ENCODE measurements at places on chromosomes 11 and 22. TPM values are rescaled to one million over a fixed set of nuclear protein-coding genes. Genes with fewer than 3 reads are reported as not detected.
A peak's percentile ranks its signal among the peaks of the same experiment; 100 is the strongest.

- no peaks in the 10 kb centered on the region for H3K36me3 ChIP-seq
- no peak overlapping the region for H3K27ac ChIP-seq
- no peak for DNase-seq
- H3K4me1 ChIP-seq: peaks cover 13% of the 10 kb centered on the region
- H3K27me3 ChIP-seq: peaks cover 9% of the 10 kb centered on the region
- H3K4me3 ChIP-seq: peak overlapping the region; percentile 31
These were observed 21.3 kb downstream of the IFITM10 start for GRCh38 chr11:1728931-1729691.

GRCh38 chr11:79547256-79547655 lies 106.4 kb upstream of the TENM4 start:
- H3K4me1 ChIP-seq: no peaks in the 10 kb centered on the region
- no peak overlapping the region for H3K27ac ChIP-seq
- no peak for DNase-seq
- no peaks in the 10 kb centered on the region for H3K27me3 ChIP-seq
- no peak overlapping the region for H3K4me3 ChIP-seq

- H3K4me1 ChIP-seq: peaks cover 19% of the 10 kb centered on the region
- no peaks in the 10 kb centered on the region for H3K36me3 ChIP-seq
- peak overlapping the region; percentile 99 for H3K27ac ChIP-seq
- H3K4me3 ChIP-seq: peak overlapping the region; percentile 87
- DNase-seq: peak; percentile 45
These were observed 743 bp downstream of the USP47 start for GRCh38 chr11:11842421-11843008.

- DNase-seq: no peak
- H3K27me3 ChIP-seq: peaks cover 49% of the 10 kb centered on the region
- H3K4me1 ChIP-seq: no peaks in the 10 kb centered on the region
- no peak overlapping the region for H3K4me3 ChIP-seq
- H3K36me3 ChIP-seq: no peaks in the 10 kb centered on the region
These were observed 104.1 kb upstream of the E2F8 start for GRCh38 chr11:19344661-19345518.

GRCh38 chr11:1926156-1927025 lies 6.9 kb downstream of the TNNT3 start:
- H3K4me3 ChIP-seq: no peak overlapping the region
- H3K27ac ChIP-seq: no peak overlapping the region
- H3K36me3 ChIP-seq: no peaks in the 10 kb centered on the region
- peaks cover 10% of the 10 kb centered on the region for H3K4me1 ChIP-seq

GRCh38 chr11:65530157-65530496 lies 5.2 kb downstream of the SCYL1 start:
- H3K36me3 ChIP-seq: peaks cover 56% of the 10 kb centered on the region
- H3K4me3 ChIP-seq: no peak overlapping the region
- H3K27me3 ChIP-seq: no peaks in the 10 kb centered on the region
- no peak for DNase-seq
- H3K27ac ChIP-seq: no peak overlapping the region

DNA sequence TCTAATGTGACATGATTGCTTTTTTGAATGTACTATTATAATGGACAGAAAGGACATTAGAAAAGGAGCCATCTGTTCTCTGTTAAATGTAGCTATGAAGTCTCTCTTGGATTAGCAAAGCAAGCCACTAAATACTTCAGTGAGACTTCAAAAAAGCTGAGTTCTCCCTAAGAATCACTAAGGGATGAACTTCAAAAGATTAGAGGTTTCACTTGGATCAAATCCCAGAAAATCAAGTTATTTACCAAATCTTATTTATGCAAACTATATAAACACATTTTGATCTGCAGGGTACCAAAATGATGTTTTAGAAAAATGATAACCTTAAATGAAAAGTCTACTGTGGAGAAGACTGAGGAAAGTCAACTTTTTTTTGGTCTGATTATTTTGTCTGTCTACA lies 82.1 kb upstream of the MTMR2 start:
- no peaks in the 10 kb centered on the region for H3K27me3 ChIP-seq
- no peaks in the 10 kb centered on the region for H3K36me3 ChIP-seq

DNA sequence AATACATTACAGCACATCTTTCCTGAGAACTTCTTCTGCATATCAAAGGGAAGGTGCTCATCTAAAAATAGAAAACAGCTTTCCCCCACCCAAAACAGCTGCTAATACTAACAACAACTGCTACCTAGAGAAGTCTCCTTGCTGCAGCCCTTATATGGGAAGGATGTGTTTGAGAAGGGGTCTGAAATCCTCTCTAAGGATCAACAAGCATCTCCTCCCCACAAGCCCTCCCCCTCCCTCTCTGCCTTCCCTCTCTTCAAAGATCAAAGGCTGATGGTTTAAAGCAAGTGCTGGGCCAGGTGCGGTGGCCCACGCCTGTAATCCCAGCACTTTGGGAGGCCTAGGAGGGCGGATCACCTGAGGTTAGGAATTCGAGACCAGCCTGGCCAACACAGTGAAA lies 33.5 kb downstream of the SCUBE2 start:
- DNase-seq: no peak
- no peaks in the 10 kb centered on the region for H3K4me1 ChIP-seq
- H3K36me3 ChIP-seq: no peaks in the 10 kb centered on the region
- H3K27ac ChIP-seq: no peak overlapping the region
- no peak overlapping the region for H3K4me3 ChIP-seq
- H3K27me3 ChIP-seq: no peaks in the 10 kb centered on the region

DNA sequence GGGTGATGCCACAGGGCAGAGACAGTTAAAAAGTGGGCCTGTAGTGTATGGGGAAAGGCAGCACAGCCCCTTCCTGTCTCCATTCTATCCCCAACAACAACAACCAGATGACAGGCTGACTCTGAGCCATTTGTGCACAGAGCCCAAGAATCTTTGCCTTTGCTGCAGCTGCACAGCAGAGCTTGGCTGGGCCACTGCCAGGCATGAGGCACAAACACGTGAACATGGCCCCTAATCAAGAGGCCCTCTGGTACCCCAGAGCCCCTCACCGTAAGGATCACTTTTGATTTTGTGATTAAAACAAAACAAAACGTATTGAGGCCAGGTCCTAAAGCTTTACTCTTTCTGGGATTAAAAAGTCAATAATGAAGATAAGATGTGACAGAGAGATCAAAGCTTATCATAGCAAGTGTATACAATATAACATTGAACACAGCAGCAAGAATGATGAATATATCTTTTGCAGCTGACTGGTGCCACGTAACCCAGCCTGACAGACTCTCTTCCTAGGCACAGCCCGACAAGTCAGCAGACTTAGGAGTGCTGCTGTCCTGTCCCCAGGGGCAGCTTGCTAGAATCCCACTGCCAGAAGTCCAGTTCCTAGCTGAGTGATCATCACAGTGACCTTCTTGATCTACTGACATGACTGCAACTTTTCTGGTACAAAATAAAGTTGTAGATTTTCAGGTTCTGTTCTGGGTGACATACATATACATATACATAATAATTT lies 117.8 kb downstream of the SERGEF start:
- no peaks in the 10 kb centered on the region for H3K4me1 ChIP-seq
- H3K27ac ChIP-seq: no peak overlapping the region
- no peak for DNase-seq
- H3K36me3 ChIP-seq: peaks cover 15% of the 10 kb centered on the region
- H3K27me3 ChIP-seq: no peaks in the 10 kb centered on the region

DNA sequence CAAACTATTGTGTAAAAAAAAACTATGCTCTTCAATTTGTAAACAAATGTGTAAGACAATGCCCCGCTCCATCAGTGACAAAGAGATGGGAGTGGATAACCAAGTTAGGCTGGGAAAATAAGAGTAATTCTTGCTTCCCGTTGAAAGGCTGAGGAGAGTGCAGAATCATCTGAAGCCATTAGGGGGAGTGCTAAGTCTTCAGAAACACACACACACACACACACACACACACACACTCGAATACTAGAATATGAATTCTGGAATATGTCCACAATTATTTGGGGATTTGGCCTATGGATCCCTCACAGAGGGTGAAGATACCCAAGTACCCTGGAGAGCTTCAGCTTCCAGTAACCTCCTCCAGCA lies 27.8 kb upstream of the ROBO3 start:
- H3K27ac ChIP-seq: no peak overlapping the region
- H3K27me3 ChIP-seq: peaks cover 56% of the 10 kb centered on the region
- DNase-seq: no peak
- no peak overlapping the region for H3K4me3 ChIP-seq
- H3K36me3 ChIP-seq: no peaks in the 10 kb centered on the region
- peaks cover 19% of the 10 kb centered on the region for H3K4me1 ChIP-seq

GRCh38 chr11:69199583-69200315 lies 44.0 kb downstream of the SMIM38 start:
- H3K27ac ChIP-seq: no peak overlapping the region
- DNase-seq: no peak
- H3K4me1 ChIP-seq: no peaks in the 10 kb centered on the region
- no peaks in the 10 kb centered on the region for H3K36me3 ChIP-seq

DNA sequence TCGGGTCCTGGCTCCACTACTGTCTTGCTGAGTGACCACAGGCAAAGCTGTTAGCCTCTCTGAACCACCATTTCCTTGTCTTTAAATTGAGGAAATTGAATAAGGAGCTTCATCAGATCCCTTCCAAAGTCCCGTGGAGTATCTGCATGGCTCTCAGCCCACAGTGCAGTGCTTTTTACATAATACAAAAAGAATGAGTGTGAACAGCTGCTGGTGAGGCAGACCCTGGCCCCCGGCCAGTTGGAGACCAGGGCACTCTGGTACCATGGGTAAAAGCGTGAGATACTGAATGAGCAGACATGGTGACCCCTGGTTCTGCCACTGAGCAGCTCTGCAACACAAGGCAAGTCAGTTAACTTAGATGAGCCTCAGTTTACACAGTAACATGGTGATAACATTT lies 86.8 kb downstream of the GALNT18 start:
- H3K36me3 ChIP-seq: no peaks in the 10 kb centered on the region
- H3K27ac ChIP-seq: no peak overlapping the region
- no peak overlapping the region for H3K4me3 ChIP-seq
- no peaks in the 10 kb centered on the region for H3K4me1 ChIP-seq
- DNase-seq: no peak
- H3K27me3 ChIP-seq: no peaks in the 10 kb centered on the region

GRCh38 chr11:10611979-10612862 lies 43.8 kb upstream of the LYVE1 start:
- H3K27ac ChIP-seq: no peak overlapping the region
- no peaks in the 10 kb centered on the region for H3K36me3 ChIP-seq
- DNase-seq: no peak
- H3K27me3 ChIP-seq: peaks cover 21% of the 10 kb centered on the region

DNA sequence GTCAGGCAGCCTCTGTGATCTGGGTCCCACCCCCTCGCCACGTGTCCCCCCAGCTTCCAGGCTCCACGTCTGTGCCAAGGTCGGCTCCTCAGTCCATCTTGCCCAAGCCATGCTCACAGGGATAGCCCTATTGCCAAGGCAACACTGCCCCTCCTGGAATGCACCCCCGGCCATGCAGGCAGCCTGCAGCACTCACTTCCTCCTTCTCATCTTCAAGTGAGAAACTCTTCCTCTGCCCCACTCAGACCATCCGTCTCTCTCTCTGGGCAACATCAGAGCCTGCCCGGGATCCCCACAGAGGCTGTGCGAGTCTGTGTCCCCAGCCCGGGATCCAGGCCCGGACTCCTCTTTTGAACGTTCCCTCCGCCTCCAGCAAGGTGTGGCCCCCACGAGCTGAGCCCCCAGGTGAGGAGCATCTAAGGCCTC lies 852.3 kb downstream of the BRD1 start:
- DNase-seq: no peak
- peaks cover 4% of the 10 kb centered on the region for H3K27me3 ChIP-seq
- no peak overlapping the region for H3K27ac ChIP-seq
- H3K4me3 ChIP-seq: no peak overlapping the region
- no peaks in the 10 kb centered on the region for H3K36me3 ChIP-seq

DNA sequence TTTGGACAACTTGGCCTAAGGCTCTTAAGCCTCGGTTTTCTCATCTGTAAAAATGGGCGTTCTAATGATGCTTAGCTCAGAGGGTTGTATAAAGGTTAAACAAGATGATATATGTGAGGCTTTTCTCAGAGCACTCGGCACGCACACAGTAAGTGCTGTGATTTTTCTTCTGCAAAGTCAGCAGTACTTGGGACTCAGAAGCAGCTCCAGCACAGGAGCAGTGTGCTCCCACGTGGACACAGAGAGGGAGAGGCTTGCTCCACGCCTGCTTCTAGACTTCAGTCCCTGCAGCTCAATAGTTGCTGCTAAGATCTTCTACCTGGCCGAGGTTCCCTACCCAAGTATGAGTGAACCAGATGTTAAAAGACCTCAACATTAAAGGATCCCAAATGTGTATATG lies 39.9 kb upstream of the PHF21A start:
- H3K4me1 ChIP-seq: no peaks in the 10 kb centered on the region
- H3K36me3 ChIP-seq: no peaks in the 10 kb centered on the region
- no peak for DNase-seq
- H3K27ac ChIP-seq: no peak overlapping the region

GRCh38 chr11:127055236-127055635 lies 54.7 kb upstream of the KIRREL3 start:
- no peak for DNase-seq
- no peaks in the 10 kb centered on the region for H3K27me3 ChIP-seq
- no peaks in the 10 kb centered on the region for H3K36me3 ChIP-seq
- H3K27ac ChIP-seq: no peak overlapping the region
- no peak overlapping the region for H3K4me3 ChIP-seq

- no peaks in the 10 kb centered on the region for H3K27me3 ChIP-seq
- H3K4me1 ChIP-seq: peaks cover 16% of the 10 kb centered on the region
- no peak overlapping the region for H3K27ac ChIP-seq
- DNase-seq: no peak
These were observed 5.1 kb downstream of the CABIN1 start for GRCh38 chr22:24016156-24016555.

GRCh38 chr11:77140231-77140851 lies 12.3 kb downstream of the MYO7A start:
- H3K27ac ChIP-seq: no peak overlapping the region
- H3K4me3 ChIP-seq: no peak overlapping the region
- no peaks in the 10 kb centered on the region for H3K36me3 ChIP-seq
- no peak for DNase-seq
- H3K4me1 ChIP-seq: peaks cover 8% of the 10 kb centered on the region

- H3K4me1 ChIP-seq: peaks cover 96% of the 10 kb centered on the region
- H3K27ac ChIP-seq: peak overlapping the region; percentile 63
- no peaks in the 10 kb centered on the region for H3K27me3 ChIP-seq
- DNase-seq: no peak
These were observed 25.5 kb downstream of the PTPRJ start for GRCh38 chr11:48005831-48006270.

SEC14L2 gene
- 74.6 TPM for total RNA-seq

MS4A7 gene
- not detected for total RNA-seq

CFAP300 gene
- not detected for total RNA-seq

OVOL1 gene
- total RNA-seq: 0.20 TPM

OR5T1 gene
- total RNA-seq: not detected

FDXACB1 gene
- 3.9 TPM for total RNA-seq

MUC6 gene
- not detected for total RNA-seq
